ENCODE measurements at places on chromosomes 5 and 9.
A peak's percentile ranks its signal among the peaks of the same experiment; 100 is the strongest.

- no peak for DNase-seq
Observed at GRCh38 chr9:128388150-128388549, 17.0 kb downstream of the URM1 start.

GRCh38 chr9:130120299-130120587, 52.0 kb upstream of the NCS1 start:
- DNase-seq = peak; percentile 61

GRCh38 chr9:9016597-9016996, 1217.0 kb upstream of the DMAC1 start:
- no peak for DNase-seq

DNA sequence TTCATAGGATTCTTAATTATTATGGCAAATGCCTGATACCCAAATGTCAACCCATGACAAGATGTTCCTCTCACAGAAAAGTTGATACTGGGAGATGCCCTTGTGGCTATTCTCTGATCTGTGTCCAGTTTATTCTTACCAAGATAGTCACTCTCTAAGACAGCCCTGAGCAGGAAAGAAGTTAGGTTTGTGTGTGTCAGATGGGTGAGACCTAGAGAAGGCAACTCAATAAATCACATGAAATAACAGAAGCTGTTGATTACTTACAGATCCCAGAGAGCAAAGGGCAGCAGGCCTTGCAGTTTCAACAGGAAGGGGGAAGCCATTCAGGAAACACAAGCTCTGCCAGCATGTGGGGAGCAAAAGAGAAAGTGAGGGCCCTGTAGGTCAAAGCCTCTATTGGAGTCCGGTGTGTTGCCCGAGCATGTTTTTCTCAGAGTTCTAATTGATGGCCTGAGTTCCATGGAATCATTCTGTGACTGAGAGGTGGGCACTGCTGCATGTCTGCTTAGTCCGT, 1193.7 kb upstream of the CDH18 start:
- no peak for DNase-seq
